ENCODE measurements at places on chromosomes 2 and 18.

DNA sequence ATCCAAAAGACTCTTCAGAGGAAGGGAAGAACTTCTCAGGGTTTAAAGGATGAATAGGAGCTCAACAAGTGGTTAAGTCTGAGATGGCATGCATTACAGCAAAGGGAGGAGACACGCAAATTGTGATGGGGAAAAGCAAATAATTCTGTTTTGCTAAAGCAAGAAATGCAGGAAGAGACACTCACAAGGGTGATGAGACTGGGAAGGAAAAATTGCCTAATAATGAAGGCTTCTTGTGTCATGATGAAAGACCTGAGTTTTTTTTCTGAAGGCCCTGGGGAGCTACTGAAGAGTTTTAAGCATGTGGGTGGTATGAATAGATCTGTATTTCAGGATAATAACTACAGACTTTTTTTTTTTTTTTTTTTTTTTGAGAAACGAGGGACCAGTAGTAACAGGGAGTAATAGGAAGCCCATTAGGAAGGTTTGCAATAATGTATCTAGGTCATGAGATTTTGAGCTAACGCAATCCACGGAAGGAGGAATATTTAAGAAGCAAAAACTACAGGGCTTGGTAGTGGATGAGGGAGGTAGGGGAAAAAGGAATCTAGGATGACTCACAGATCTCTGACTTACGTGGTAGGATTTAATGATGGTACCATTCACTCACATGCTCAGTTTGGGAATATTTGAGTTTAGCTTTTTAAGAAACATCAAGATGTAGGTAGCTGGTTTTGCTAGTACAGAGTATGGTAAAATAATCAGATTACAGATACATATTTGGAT is 16.0 kb upstream of the SERPINB3 start:
- no peak for DNase-seq

DNA sequence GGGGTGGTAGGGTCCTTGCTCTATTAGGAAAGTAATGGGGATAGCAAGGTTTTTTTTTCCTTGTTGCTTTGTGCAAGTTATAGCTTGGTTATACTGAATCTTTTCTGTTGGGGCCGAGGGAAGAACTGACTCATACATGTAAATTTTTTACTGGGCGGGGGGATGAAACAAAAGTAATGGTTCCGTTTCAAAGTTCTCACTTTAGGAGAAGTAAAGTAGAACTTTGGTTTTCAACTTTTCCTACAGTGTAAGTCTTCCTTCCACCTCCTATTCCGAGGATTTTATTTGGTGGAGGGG is 1.1 kb downstream of the AFTPH start:
- DNase-seq, result no peak

DNA sequence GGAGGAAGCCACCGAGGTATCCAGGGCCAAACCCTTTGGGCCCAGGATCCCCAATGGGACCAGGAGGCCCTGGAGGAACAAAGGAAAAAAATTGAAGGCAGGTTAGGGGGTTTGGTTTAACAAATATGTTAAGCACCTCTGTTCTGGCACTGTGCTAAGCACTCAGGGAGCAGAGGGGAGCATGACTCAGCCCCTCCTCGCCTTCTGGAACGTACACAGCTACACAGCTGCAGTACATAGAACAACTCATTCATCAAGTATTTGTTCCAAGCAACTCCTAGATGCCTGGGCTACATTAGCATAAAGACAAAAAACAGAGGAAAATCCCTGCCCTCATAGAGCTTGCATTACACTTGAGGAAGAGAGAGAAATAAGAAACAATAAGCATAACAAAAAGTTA is 153.6 kb downstream of the COL4A4 start:
- no peak for DNase-seq

GRCh38 chr2:38037757-38038621 is 38.0 kb downstream of the CYP1B1 start:
- no peak for DNase-seq

- no peak for DNase-seq
Observed at GRCh38 chr18:47932603-47933002, 2.1 kb upstream of the SMAD2 start.

- no peak for DNase-seq
Observed at GRCh38 chr2:207226671-207227061, 60.9 kb upstream of the KLF7 start.

GRCh38 chr18:55510809-55511208 is 77.2 kb downstream of the TCF4 start:
- no peak for DNase-seq

GRCh38 chr2:109123586-109124201 is 5.3 kb upstream of the SH3RF3 start:
- DNase-seq, result no peak

DNA sequence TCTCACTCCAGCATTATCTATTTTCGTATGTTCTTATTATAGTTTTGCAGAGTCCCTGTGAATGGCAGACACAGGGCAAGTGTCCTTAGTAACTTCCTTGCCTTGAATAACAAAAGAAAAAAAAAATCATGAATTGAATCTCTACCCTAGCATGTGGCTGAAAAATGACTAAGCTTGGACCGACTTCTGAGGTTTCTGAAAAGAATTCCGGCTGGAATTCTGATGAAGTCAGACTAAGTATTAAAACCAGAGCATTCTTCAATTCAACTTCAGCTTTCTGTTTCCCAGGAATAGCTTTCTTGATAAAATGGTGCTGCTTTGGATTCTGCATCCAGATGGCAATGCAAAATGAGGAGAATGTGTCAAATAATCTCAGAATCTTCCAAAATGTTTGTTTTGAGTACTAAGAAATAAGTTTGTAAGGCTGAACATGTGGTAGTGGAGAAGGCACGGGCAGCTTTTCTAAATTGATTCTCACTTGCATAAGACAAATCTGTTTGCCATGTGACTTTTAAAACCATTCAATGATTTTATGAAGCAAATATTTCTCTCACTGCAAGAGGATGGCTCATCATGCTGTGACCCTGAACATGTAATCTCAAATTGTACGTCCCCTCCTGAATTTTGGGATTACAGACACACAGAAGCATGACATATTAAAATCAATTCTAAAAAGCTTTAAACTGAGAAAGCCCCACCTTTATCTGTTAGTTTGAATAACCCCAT is 1462.8 kb upstream of the LRRTM1 start:
- no peak for DNase-seq

GRCh38 chr2:143764261-143764660 is 635.0 kb downstream of the ARHGAP15 start:
- no peak for DNase-seq

- no peak for DNase-seq
Observed at GRCh38 chr18:58497845-58498244, 131.0 kb downstream of the ALPK2 start.

DNA sequence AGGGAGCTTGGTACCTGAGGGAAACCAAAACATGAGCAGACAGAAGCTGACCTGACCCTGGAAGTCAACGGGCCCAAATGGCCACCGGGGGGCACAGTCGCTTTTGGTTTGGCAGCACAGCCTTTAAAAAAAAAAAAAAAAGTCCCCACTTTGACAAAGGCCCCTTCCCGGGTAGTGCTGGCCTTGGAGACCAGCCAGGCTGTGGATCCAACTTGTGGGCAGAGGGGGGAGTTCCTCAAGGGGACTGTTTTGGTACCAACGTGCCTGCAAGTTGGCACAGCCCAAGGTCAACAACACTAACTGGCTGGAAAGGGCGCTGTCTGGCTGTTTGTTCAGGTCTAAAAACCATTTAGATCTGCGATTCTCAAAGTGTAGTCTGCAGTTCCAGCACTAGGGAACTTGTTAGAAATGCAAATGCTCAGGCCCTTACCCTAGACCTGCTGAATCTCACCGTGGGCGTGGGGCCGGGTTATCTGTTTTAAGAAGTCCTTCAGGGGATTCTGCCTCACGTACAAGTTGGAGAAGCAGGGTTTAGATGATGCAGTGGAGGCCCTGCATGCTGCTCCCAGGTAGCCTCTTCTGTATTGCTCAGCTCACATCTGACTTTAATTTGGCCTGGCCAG is 83.0 kb downstream of the LPIN1 start:
- peak; percentile 41 for DNase-seq

DNA sequence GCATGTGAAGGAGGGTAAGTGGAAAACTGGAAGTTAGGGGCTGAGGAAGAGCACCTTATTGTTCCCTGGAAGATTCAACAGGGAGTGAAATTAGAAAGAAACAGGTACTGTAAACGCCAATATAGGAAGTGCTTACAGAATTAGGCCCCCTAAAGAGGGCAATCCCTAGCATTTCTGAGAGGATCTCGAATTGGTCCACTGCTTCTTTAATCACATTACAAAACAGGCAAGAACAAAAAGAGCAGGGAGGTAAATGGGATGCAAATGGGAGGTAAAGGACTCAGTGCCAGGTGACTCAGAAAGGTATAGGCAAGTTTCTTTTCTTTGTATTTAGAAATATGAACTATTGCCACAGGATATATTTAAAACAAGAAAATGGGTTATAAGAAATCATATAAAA is 116.4 kb upstream of the FANCL start:
- no peak for DNase-seq

- DNase-seq, result no peak
Observed at GRCh38 chr2:158125756-158126498, 24.3 kb downstream of the UPP2 start.

- DNase-seq, result no peak
Observed at GRCh38 chr2:75533135-75533534, 27.6 kb downstream of the EVA1A start.

DNA sequence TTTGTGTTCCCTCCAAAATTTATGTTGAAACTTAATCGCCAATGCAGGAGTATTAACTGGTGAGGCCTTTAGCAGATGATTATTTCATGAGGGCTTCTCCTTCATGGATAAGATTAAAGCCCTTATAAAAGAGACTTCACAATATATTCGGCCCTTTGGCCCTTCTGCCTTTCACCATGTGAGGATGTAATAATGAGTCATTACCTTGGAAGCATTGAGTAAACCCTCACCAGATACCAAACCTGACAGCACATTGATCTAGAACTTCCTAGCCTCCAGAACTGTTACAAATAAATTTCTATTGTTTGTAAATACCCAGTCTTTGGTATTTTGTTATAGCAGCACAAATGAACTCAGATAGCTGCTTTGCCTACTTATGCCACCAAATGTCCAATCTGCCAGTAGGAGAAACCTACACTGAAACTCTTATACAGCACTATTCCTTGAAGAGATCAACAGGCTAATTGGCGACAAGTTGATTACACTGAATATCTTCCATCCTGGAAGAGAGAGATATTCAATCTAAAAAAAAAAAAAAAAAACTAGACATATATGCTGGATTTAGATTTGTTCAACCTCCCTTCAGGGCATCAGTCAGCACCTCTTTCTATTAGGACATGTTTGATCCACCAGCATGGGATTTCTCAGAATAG is 125.9 kb upstream of the COL5A2 start:
- no peak for DNase-seq

GRCh38 chr2:30321466-30321865 is 90.1 kb downstream of the LBH start:
- no peak for DNase-seq

- DNase-seq, result no peak
Observed at GRCh38 chr2:234355021-234355720, 141.7 kb downstream of the ARL4C start.

DNA sequence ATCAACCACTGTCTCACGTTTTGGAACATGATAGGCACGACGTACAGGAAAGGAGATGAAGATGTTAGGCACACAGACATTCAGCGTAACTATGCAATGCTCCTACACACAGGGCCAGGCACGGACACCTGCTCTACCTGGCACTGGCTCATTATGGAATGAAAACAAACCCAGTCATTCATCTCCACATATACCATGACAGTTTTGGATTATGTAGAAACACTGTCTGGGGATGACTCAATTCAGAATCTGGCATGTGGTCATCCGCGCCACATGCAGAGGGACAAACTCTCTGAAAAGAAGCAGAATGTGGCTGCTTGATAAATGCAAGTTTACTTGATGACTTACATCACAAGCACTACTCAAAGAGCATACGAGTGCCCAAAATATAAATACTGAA is 29.5 kb upstream of the NFU1 start:
- DNase-seq, result no peak

DNA sequence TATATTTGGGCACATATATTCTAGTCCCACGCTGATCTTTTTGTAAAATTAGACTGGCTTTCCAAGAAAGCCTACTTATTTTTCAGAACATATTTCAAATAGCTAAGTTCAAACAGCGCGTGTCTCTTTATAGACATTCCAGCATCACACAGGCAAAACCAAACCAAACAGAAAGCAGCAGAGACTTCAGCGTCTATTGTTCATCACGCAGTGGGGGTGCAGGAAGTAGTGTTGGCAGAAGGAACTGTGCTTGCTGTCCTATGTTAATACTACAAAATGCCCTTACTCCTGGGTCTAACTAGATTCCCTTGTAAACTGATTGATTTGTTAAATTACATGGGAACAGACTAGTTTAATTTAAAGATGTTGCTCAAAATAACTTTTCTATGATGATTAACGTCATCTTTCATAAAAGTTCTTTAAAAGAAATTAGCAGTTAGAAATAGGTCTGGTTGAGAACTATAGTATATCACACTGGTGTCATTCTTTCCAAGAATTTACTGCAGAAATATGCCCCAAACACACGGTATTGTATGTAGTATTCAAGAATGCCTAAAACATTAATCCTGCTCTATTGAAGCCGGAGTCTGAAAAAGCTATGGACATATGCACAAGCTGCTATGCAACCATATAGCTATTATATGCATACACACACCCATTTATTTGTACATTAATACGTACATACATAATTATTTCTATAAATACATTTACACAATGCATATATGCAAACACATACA is 436.3 kb downstream of the CBLN2 start:
- DNase-seq, result no peak

DNA sequence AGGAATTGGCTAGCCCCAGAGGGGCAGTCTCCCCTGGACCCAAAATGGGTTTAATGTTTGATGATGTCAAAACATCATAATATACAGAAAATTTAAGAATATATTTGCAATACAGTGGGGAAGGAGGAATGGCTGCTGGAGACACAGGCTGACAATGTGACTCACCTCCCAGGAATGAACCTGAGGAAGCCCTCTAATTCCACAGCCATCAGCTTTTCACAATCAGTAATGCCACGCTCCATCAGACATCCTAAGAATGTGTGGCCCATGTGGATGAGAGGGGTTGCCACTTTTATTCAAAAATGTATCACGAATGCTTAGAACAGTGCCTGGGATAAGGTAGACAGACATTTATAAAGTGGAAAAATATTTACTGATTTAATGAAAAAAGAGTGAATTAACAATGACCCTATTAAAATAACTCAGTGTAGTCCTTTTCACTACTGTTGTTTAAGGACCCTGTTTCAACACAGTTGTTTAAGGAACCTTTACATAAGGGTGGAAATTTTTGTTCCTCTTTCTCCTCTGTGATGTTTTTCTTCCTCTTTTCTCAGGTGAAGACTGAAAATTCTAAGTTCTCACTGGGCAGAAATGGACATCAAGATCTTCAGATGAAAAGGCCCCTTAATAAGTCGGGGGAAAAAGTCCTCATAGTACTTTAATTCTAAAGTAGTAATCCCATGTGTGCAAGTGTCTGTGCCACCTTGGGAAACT is 17.5 kb upstream of the TMEM163 start:
- DNase-seq, result no peak

- DNase-seq, result no peak
Observed at GRCh38 chr2:238388794-238389193, 37.9 kb upstream of the ASB1 start.

GRCh38 chr2:189521699-189522434 is 58.7 kb downstream of the SLC40A1 start:
- no peak for DNase-seq
